ENCODE measurements at places on chromosomes 11 and 22.
A peak's percentile ranks its signal among the peaks of the same experiment; 100 is the strongest.

- DNase-seq: no peak
Measured at GRCh38 chr22:41481925-41482318, 13.0 kb downstream of the ACO2 start.

DNA sequence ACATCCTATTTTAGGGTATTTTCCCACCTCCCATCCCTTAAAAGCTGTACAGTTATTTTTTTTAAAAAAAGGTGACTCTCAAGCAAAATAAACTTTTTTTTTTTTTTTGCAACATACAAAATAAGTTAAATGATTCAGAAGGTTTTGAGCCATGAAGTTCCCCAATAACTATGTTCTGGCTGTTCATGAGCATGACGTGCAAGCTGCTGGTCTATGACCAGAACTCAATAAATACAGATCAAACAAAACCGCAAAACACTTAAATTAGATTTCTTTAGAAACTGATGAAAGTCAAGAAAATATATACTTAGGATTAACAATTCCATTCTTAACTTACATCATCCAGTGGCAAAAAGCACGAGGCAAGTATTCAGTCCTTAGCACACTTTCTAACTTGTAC is 24.1 kb upstream of the CLNS1A start:
- DNase-seq: no peak

- DNase-seq: no peak
Measured at GRCh38 chr22:39181778-39182177, 29.3 kb upstream of the CBX7 start.

GRCh38 chr11:73382747-73383146 is 6.5 kb downstream of the RELT start:
- no peak for DNase-seq

GRCh38 chr11:5449432-5449831 is 309 bp downstream of the OR51I2 start:
- DNase-seq: no peak

DNA sequence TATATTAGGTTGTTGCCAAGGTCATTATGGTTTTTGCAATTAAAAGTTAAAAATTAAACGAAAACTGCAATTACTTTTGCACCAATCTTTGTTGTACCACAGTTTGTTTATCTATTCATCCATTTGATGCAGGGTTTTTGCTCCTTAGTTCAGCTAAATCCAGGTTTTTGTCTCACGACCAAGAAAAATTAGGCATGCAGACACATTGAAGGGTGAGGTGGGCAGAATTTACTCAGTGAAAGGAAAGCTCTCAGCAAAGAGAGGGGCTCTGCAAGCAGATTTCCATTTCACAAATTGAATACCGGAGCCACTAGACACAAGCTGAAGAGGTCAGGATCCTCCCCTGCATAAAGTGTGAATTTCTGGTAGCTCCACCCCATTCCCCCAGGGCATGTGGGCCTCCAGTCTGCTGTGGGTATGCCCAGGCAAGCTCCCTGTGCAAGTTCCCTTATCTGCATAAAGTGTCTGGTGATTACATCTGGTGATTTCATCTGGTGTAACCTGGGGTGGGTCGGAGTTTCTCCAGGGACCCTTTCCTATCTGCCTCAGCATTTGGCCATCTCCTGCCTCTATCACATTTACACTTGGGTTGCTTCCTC is 33.3 kb downstream of the APOL6 start:
- no peak for DNase-seq

- DNase-seq: no peak
Measured at GRCh38 chr22:29433856-29434255, 4.5 kb upstream of the RFPL1 start.

- DNase-seq: peak; percentile 15
Measured at GRCh38 chr11:60193687-60194433, 11.0 kb upstream of the MS4A6A start.

GRCh38 chr11:66969584-66970225 is 5.4 kb upstream of the C11orf86 start:
- no peak for DNase-seq

DNA sequence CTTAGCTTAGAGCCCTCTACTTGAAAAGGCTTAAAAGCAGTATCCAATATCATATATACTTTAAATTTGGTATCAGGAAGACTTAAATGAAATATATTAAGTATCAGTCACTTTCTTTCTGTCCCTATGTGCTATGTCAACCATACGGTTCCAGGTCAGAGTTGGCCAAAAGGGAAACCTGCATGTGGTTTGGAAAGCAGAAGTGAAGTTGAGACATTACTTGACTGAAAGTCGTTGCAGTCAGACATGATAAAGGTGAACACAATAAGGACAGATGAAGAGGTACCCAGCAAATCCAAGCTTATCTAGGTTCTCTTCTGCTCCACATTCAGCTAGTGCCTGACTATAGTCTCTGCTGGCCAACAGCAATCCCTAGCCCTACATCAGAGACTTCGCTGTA is 336.8 kb downstream of the KCNA4 start:
- no peak for DNase-seq

Data from NCI-H1048 (cell line).